ENCODE measurements at places on chromosomes 5 and 9.

GRCh38 chr5:139194486-139194885, 3.7 kb downstream of the SIL1 start:
- DNase-seq: no peak

- no peak for DNase-seq
Measured at GRCh38 chr5:125310749-125311148, 564.3 kb upstream of the ZNF608 start.

DNA sequence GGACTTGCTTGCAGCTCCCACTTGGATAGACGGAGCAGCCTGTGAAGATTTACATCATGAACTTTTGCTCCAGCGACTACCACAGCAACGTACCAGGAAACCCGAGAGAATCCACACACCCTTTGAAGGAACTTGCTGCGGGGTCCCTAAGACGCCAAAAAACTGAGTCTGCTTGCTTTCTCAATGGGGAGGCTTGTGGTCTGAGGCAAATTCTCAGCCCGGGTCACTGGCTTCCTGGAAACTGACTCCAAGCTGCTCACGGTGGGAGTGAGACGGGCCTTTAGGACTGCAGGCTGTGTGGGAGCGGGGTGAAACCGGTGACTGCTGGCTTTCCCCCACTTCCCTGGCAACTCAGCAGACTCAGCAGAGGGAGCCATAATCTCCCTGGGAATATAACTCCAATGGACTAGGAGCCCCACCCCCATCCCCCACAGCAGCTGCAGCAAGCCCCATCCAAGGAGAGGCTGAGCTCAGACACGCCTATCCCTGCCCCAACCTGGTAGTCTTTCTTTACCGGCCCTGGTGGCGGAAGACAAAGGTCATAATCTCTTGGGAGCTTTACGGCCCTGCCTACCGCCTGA, 466.0 kb downstream of the CAAP1 start:
- DNase-seq: no peak

DNA sequence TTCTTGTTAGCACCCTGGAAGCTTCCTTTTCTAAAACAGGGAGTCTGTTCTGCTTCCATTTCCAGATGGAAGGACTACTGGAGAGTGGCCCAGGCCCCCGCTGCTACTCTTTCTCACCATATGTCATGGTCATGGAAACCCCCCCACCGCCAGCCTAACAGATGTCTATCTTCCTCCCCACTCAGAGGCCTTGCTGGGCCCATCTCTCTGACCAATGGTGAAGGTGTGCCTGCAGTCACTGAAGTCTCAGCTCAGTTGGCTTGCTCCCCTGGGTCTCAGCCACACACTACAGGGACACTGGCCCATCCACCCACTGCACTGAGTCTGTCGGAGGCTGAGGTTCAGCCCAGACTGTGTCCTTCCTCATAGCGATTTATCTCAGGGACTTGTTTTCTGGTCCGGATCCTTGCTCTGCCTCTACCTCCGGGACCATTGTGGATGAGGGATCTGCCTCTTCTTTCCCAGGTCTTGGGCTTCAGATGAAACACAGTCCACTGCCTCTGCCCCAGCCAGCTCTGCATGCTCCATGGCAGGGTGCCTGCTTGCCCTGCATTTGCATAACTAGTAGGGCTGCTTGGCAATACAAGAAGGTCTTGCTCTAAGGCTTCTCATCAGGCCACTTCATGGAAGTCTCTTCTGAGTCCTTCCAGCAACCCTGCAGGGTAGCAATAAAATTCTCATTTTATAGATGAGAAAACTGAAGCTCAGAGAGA, 30.8 kb downstream of the GALNT12 start:
- no peak for DNase-seq

DNA sequence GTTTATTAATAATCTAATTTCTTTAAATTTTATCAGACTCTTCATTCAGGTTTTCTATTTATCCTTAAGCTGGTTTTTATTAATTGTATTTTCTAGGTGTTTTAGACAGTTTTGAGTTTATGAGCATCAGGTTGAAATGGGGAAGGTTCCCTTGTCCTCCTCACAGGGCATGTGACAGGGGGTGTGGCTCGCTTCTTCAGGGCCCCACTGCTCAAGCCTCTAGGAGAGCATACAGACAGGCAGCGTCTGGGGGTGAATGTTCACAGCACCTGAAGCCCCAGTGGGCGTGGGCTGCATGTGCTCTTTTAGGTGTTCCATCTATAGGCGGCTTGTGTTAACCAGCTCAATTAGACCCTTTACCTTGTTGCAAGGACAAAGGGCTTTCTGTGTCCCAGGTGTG, 78.2 kb upstream of the RUFY1 start:
- DNase-seq: no peak

DNA sequence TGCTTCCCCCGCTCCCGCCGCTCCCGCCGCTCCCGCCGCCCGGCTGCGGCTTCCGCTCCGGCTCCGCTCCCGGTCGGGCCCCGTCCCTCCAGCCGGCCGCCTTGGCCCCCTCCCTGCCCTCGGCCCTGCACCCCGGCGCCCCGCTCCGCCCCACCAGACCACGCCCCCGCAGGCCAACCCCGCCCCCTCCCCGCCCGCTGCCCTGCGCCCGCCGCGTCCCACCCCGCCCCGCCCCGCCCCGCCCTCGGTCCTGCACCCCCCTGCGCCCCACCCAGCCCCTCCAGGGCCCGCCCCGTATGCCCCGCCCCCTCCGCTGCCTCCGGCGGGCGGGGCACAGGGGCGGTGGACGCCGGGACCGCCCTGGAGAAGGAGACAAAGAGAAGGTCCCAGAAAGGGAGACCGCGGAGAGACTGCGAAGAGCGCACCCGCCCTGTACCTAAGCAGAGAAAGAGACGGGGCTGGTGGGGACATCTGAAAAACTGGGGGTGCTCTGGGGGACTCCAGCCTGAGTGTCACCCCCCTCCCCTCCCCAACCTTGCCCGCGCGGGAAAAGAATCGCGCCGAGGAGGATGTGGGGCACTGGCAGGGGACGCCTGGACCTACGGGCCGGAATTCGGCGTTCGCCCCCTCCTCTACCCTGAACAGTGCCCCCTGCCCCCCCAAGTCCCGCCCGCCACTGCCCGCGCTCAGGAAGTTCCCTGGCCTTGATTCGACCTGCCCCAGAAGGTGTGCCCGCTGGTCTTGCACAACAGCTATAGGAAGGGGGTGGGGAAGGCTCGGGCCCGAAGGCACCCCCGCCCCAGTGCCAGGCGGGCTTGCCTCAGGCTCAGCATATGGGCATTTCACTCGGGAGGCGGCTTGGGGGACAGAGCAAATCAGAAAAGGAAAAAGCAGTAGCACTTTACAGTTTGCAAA, 42.8 kb upstream of the STXBP1 start:
- DNase-seq: peak; percentile 69

DNA sequence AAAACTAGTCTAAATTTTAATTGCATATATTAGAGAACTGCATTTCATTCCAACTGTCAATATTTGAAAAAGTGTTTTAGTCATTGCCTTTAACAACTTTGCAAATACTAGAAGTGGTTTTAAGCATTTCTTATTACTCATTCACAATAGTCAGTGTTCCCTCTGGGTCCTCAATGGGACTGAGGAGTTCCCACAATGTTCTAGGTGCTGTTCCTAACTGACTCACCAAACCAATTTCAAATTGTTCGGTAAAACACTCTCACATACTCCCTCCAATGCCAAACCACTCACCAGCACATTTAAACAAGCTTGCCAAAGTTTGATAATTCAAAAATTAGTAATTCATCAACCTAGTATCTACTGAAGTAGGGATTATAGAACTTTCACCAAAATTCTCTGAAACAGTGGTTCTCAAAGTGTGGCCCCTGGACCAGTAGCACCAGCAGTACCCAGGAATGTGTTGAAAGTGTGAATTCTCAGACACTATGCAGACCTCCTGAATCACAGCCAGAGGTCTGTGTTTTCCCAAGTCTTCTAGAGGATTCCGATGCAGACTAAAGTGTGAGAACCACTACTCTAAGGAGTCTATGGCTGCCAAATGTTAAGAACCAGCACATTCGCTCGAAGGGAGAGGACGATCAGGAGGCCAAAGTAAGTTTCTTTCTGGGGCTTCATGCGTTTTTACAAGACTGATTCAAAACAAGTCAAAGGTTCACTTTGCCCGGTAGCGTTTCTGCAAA, 72.8 kb downstream of the APBA1 start:
- no peak for DNase-seq

- no peak for DNase-seq
Measured at GRCh38 chr5:81665795-81666194, 85.1 kb downstream of the SSBP2 start.

DNA sequence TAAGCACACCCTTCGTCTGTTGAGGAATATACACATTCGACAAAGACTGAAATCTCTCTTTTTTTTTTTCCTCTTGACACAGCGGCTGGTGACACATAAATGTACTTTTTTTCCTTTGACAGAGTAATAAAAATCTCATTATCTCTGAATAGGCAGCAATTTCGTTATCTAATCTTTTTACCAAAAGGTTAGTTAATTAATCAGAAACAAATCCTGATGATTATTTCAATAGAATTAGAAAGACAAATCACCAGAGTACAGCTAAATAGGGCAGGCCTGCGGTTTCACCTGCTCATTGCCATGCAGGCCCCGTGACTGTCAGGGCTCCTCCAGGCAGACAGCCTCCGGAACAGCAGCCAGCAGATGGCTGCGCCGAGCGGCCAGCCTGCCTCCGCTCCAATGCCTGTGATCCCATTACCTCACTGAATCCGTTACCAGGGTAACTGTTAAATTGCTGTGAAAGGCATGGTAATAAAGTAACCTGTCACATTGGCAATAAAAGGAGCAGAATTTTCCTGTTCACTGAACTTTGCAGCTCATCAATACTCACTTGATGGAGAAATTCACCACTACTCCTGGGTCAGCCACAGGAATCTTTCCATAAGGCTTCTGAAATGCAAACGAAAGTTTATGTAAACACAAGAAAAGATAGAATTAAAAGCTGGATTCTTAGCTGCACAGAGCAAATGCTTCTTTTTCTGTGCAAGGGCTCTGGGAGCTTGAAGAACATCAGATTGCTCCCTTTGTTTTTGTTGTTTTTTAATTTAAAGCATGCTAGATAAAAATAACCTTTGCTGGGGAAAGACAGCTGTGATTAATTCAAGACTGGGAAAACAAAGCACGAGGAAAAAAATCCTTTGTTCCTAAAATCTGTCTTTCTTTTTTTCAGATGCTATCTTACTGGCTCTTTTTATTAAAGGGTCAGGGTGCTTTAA, 666.4 kb upstream of the ZNF608 start:
- no peak for DNase-seq

- DNase-seq: no peak
Measured at GRCh38 chr9:132156262-132156661, 5.6 kb upstream of the NTNG2 start.

DNA sequence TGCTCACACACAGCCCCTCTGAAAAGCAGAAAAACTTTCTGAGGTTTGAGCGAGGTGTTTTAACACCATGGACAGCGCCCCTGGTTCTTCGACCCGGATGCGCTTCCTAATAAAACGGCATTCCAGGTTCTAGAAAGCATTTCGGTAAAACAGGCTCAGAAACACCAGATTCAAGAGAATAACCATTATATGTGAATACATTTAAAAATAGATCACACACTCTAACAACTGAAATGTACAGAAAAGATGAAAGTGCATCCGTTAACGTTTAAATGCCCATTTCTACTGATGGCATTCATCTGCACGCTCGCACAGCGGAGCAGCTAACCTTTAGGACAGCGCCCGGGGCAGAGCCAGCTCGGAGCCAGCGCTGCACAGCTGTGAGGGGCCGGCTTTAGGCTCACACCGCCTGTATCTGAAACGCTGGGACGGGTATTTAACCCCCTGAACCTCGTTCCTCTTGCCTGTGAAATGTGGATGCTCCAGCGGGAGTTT, 26.3 kb upstream of the TENT4A start:
- DNase-seq: no peak

GRCh38 chr9:87740209-87740608, 14.3 kb downstream of the CTSL start:
- no peak for DNase-seq

GRCh38 chr5:1445313-1445688, at the start of gene SLC6A3:
SLC6A3 (minus strand) TSS chr5:1445440; CDS start chr5:1443197, 2,243 bp downstream.
- DNase-seq: no peak

DNA sequence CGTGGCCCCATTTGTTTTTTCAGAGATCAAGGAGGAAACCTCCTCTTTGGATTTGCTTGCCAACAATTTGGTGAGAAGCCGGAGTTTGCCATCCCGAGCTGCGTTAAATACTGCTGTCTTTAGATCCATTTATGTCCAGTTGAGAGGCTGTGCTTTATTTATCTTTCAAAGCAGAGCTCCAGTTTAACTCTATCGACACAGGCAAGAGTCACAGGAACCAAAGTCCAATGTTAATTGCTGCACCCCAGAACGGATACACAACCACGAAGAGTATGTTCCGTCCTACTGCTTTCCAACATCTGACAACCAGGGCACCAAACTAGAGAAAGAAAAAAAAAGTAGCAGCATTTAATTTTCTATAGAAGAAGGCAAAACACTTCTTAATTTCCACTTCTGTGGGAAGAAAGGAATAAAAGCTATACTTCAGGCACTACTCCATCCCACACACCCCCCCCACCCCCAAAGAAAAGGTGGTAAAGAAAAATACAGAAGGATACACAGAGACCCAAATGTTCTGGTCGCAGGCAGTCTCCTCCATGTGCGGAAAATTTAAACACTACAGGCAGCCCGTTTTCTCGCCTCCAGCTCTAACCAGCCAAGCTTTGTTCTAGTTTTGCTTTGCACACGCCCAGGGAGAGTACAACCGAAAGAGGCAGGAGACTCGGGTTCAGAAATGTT, 1.1 kb downstream of the FEM1C start:
- DNase-seq: peak; percentile 65

DNA sequence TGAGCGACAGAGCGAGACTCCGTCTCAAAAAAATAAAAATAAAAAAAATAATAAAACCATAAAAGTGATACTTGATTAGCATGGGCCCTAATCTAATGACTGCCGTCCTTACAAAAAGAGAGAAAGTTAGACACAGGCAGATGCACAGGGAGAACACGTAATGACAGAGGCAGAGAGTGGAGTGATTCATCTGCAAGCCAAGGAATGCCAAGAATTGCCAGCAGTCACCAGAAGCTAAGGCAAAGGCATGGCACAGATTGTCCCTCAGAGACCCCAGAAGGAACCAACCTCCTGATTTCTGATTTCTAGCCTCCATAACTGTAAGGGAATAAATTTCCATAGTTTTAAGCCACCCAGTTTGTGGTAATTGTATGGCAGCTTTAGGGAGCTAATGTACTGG, 79.6 kb upstream of the FREM1 start:
- DNase-seq: no peak

- DNase-seq: no peak
Measured at GRCh38 chr9:132994410-132995120, 16.1 kb downstream of the GFI1B start.

GRCh38 chr5:36444582-36445418, 143.1 kb upstream of the RANBP3L start:
- DNase-seq: no peak

DNA sequence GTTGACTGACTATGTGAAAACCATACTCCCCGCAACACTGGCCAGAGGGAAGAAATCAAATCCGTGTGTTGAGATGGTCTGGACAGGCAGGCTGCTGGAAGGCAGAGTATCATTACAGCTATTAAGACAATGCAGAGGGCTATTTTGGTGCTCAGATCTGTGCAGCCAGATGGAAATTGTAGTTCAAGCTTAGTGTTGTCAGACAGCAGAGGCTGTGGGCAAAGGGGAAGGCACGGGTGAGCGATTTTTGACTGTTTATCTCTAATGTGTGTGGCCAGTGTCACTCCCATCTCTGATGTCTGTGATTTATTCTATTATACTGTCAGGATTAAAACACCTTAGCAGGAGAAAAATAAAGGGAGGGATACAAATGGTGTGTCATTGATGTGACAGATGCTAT, 984.4 kb upstream of the WWC1 start:
- DNase-seq: no peak
